ENCODE measurements at places on chromosomes 4 and X.

DNA sequence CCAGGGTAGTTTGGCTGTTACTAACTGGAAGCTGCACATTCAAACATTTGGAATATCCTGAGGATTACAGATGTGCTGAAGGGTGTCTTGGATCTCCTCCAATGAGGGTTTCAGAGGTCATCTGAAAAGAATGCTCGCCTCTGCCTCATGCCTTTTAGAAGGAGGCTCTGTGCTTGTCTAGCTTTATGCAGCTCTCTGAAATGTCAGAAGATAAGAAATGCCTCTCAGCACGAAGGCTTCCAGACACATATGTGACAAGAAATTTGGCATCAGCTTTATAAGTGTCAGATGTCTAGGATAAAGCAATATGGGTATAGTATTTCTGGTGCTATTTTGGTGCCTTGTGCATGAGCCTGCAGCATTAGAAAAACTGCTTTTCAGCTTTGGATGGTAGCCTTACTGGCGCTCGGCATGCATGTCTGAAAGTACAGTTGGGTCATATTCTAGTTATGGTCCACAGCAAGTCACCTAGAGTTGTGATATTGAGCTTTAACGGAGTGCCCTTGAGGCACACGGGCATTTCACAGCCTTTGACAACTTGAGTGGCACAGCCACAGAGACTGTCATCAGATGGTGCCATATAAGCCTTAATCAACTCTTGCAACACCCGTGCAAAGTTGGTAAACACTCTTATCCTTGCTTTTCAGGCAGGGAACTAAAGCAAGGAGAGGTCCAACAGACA lies 70.8 kb upstream of the PGRMC2 start:
- no peak for DNase-seq

GRCh38 chr4:67721315-67721769 lies 20.4 kb upstream of the UBA6 start:
- no peak for DNase-seq

DNA sequence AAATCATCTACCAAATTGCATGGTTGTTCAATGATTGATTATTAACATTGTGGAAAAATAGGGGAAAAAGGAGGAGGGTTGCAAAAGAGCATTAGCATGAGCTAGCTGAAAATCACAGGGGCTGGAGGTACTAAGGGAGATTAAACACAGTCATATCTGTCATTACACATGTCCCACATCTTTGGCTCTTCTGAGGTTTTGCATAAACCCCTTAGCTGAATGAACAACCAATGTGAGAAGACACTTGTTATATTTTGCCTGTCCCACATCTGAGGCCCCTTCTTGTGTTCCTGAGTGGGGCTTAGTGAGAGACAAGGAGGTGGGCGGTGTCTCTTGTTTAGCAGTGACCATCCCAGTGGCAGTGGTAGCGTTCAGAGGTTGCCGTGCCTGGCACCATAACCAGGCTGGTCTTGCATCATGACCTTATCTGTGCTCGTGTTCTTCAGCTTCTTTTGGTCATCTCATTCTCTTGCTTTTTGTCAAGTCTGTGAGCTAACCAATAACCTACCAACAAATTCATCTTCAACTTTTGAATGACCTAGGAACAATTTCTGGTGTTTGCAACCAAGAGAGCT lies 95.6 kb downstream of the MID1IP1 start:
- DNase-seq: no peak

- DNase-seq: no peak
Measured at GRCh38 chr4:123676890-123677229, 280.3 kb downstream of the SPRY1 start.

- DNase-seq: no peak
Measured at GRCh38 chr4:143280861-143281260, 55.8 kb upstream of the GAB1 start.

GRCh38 chr4:183747931-183748670 lies 89.0 kb downstream of the TRAPPC11 start:
- no peak for DNase-seq

- DNase-seq: no peak
Measured at GRCh38 chr4:139562067-139562684, 6.2 kb upstream of the SETD7 start.

DNA sequence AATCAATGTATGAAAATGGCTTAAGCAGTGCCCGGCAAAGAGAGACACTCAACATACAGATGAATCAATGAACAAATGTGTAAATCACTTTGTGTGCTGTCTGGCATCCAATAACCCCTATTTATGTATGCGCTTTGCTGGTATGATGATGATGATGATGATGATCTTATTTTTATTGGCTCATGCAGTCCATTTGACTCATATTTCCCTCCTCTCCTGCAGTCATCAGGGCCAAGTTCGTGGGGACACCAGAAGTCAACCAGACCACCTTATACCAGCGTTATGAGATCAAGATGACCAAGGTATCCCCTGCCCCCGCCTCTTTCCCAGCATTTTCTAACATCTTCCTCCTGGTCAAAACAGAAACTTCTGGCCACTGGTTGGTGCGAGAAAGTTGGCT lies 2.5 kb downstream of the TIMP1 start:
- DNase-seq: no peak

Measured in inflammatory macrophage treated with lipopolysaccharide for 1 hour (primary cell).